ENCODE measurements at places on chromosomes 16 and 17.

DNA sequence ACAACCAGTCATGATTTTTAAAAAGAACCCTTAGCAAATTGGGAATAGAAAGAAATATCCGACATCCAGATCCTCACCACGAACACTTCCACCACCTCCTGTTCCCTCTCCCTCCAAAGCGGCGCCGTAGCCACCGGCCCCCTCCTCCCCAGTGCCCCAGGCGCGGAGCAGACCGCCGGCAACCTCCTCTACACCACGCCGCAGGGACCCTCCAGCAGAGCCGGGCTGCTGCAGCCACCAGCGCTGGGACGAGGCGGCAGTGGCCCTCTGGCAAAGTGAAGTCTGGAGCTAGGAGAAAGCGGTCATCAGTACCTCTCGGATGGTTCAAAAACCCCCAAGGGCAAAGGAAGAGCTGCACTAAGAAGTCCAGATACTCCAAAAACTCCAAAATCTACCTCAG, 41.4 kb upstream of the SLFN13 start:
- no peak for DNase-seq

DNA sequence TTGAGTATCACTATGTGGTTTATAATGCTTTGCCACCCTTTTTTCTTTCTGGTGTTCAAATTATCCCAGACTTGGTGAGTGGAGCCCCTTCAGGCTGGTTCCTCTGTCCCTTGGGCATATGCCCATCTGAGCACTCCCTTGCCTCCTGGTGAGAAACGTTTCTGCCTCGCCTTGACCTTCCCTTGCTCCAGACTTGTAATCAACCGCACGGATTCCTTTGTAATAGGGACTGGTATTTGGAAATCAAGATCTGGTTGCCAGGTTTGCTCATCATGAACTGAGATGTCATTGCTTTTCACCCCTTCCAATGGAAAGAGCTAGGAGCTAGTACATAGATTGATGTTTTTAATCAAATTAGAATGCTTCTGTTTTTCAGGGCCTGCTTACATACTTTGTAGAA, 43.7 kb downstream of the SEC14L1 start:
- DNase-seq = no peak

DNA sequence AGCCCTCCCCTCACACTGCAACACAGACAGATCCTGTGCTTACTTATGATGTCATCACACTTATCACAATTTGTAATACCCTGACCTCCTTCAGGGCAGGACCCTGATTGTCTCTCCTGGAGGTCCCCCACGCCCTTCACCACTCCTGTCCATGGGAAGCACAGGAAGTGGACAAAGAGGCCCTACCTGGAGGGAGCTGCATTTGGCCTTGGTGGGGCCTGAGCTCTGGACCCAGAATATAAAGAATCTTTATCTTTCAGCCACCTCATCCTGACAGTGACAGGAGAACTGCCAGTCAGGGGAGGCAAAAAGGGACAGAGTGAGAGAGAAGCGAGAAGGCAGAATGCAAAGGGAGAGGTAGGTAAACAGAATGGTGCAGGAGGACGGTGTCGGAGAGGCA, 303.4 kb upstream of the N4BP1 start:
- DNase-seq = no peak

DNA sequence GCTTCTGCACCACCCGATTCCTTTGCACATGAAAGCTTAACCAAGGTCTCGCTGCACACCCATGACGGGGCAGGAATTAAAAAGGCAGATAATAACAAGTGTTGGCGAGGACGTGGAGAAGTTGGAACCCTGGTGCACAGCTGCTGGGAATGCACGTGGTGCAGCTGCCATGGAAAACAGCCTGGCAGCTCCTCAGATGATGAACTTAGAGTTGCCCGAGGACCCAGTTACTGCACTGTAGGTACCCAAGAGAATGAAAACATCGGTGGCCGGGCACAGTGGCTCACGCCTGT, 211.6 kb upstream of the CIBAR2 start:
- no peak for DNase-seq

GRCh38 chr16:86501989-86502855, 8.1 kb upstream of the FOXF1 start:
- DNase-seq = no peak

DNA sequence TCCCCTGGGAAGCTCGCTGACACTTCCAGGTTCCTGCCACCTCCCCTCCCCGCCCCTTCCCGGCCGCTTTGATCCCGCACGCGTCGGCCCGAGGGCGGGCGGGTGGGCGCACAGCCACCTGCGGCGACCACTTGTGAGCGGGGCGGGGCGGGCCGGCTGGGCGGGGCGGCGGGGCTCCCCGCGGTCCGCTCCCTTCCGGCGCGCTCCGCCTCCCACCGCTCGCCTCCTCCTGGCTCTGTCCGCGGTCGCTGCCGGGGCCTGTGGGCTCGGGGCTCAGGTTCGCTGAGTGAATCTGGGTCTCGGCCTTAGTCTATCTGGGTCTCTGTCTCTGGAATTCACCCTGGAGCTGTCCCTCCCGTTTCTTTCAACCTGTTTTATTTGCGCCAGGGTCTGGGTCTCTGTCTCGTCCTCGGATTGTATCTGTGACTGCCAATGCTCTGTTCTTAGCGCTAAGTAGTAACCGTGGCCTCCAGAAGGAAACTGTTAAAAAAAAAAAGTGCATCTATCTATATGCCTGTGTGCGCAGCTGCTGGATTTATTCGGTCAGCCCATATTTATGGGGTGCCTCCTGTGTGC, 2.7 kb upstream of the HES7 start:
- DNase-seq = no peak

DNA sequence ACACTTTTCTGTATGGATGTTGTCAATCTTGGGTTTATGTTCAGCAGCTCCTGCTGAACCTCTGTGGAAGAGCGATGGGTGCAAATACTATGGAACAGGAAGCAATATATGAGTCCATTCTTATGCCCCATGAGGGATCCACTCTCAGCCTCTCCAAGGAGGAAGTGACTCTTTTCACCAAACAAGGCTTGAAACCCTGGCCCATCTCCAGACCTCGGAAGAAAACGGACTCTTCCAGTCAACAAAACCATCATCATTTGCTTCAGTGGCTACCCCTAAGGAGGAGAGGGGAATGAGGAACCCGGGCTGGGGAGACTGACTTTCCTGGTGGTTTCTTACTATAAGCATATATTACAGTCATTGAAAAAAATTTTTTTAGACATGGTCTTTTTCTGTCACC, 206.2 kb downstream of the AXIN2 start:
- no peak for DNase-seq

DNA sequence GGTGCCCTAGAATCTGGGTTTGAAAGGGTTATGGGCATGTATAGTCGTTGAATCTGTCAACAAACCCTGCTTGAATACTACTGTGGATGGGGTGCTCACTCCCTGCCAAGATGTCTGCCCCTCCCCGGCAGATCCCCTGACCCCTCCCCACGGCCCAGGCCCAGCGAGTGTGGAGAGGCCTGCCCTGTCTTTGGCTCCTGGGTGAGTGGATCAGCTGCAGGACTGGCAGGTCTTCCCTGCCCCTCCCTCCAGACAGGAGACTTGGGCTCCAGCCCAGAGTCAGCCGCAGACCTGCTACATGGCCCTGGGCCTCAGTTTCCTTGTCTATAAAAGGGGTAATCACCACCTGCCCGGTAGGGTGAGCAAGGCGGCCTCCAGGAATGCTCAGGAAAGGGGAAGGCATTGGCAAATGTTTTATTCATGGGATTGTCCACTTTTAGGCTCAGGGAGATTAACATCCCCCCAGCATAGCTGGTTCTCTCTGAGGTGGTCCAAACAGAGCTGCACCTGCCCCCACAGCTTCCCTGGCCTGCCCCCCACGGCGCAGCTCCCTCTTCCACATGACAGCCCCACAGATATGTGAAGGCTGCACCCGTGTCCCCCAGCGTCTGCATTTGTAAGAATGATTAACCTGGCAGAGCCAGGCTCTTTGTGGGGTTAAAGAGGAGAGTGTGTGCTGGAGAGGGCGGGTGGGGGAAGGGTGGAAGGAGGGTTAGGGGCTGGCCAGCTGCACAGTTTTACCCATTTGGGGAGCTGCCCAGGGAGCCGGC, 18.5 kb upstream of the SPNS2 start:
- no peak for DNase-seq

DNA sequence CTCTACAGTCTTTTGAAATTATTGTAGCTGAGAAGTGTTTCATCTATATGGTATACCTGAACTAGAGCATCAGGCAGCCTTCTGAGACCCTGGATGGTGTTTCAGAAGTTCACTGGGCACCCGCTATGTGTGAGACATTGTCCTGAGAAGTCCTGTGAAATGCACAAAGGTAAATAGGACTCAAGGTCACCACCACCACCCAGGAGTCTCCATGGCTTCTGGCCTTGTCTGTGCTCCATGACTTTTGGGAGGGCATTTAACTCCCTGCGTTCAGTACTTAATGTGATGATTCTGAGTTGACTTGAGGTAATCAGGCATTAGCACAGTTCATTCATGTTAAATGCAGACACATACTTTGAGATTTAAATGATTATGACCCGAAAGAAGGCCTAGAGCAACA, 1.1 kb downstream of the MLYCD start:
- no peak for DNase-seq

GRCh38 chr16:53668869-53669268, 34.8 kb downstream of the RPGRIP1L start:
- no peak for DNase-seq

DNA sequence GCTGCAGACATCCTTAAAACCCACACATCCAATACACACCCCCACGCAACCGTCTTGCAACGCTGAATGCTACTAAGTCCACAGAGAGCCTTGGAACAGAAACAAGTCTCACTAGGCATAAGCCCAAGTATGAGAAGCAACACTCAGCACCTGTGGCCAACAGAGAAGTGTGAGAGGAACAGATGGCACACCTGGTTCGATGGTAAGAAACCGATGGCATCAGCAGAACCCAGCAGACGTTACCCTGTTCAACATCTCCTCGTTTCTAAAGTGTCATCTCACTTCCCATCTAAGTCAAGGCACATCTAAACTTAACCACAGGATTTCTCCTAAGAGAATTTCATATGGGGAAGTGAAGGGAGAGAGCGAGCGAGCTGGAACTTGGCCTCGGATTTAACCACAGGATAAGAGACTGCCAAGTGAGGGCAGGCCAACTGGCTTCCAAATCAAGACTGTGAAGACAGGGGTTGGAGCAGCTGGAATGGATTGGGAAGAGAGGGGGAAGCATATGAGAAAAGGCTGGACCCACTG, 41.0 kb downstream of the NXPH3 start:
- DNase-seq = no peak

DNA sequence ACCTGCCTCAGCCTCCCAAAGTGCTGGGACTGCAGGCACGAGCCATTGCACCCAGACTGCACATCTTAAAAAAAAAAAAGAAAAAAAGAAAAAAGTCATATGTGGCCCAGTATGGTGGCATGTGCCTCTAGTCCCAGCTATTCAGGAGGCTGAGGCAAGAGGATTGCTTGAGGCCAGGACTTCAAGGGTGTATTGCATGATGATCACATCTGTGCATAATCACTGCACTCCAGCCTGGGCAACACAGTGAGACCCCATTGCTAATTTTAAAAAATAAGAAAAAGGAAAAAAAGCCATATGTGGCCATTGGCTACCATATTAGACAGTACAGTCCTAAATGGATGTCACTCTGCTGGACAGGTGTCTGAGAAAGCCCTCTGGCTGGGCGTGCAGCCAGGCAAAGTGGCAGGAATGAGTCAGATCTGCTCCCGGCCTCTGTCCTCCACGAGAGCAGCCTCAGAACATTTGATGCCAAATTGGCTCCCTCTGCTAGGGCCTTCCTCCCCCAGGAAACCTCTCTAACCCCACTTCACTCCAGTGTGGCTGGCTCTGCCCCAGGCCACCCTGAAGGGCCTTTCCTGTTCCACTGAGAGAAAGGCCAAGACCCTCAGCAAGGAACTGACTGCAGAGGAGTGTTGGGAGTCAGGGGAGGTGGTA, 14.7 kb downstream of the CA7 start:
- no peak for DNase-seq

- no peak for DNase-seq
These were observed 130.8 kb downstream of the CA10 start for GRCh38 chr17:52027620-52028295.

GRCh38 chr17:79039171-79039570, 15.2 kb downstream of the C1QTNF1 start:
- DNase-seq = no peak

DNA sequence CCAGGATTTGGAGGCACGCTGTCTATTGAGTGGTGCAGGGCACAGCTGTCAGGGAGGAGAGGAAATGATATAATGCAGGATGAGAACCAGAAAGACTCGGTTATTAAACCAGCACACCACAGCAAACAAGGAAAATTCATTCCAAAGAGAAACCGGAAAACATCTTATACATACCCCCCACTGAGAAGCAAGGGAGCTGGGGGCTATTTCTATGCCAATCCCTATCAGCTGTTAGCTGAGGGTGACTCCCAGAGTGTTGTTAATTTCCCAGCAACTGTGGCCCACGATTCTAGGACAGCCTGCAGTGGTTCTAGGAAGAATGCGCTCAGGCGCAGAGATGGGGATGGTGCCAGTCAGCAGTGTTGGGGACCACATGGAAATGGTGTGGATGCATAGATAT, 467.3 kb downstream of the PMP22 start:
- DNase-seq = no peak

- no peak for DNase-seq
These were observed 77.5 kb downstream of the GNAO1 start for GRCh38 chr16:56268799-56269198.

- no peak for DNase-seq
These were observed 418 bp downstream of the SOCS3 start for GRCh38 chr17:78359321-78359996.

DNA sequence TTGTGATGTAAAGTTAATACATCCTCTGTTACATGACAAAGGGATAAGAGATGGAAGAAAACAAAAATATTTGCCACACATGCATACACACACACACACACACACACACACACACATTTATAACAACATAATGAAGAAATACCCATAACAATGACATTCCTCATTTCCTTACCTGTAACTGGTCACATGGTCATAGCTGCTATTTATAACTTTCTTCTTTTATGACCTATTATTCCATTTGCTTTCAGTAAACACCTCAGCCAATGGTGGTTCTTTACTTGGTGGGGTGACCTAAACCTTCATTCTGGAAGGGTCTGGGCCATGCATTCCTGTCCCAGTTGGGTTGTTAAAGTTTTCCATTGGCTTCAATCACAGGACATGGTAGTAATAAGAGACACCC, 5.3 kb downstream of the MT2A start:
- DNase-seq = no peak

GRCh38 chr17:65684631-65685030, 123.2 kb upstream of the AXIN2 start:
- DNase-seq = no peak

DNA sequence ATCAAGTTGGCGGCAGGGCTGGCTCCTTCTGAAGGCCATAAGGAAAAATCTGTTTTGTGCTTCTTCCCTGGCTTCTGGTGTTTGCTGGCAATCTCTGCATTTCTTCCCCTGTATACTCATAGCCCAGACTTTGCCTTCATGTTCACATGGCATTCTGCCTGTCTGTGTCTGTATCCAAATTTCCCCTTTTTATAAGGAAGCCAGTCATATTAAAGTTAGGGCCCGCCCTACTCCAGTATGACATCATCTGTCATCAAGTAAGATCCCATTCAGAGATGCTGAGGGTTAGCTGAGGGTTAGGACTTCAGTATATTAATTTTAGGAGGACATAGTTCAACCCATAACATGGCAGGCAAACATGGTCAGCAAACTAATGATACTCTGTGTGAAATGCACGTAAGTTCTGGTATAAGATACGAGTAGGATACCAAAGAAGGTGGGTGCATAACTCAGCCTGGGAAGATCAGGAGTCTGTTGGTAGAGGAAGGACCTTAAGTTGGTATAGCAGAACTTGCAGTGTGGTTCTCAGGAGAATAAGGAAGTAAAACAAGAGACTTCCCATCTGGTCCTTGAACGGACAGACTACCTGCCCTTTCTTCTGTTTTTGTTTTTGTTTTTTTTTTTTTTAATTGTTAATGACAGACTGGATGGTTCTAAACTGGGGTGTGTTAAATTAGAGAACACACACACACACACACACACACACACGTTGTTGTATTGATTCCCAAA, 13.9 kb downstream of the MAP2K6 start:
- no peak for DNase-seq
